ENCODE measurements at places on chromosomes 13 and 19.

GRCh38 chr13:36787181-36787580, 31.8 kb upstream of the RFXAP start:
- DNase-seq: no peak

DNA sequence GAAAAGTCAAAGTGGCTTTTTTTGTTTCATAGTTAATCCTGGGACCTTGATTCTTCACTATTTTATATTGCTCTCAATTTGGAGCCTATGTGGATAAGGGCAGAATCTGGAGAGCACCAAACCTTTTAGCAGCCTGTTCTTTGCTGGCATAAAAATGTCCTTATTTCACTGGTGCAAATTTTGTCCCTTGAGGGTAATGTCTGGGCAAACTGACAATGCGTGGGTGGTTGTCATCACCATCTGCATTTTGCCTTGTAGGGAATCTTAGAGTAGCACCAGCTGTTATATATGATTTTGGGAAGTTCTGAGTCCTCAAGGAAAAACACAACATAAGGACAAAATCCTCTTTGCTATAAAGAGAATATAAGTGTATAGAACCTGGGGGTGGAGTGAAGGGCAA, 336.9 kb upstream of the HTR2A start:
- no peak for DNase-seq

GRCh38 chr13:101736566-101736965, 284.1 kb downstream of the ITGBL1 start:
- no peak for DNase-seq

- DNase-seq: no peak
These were observed 135.3 kb upstream of the MCF2L start for GRCh38 chr13:112833551-112834257.

GRCh38 chr13:35629026-35629425, 152.5 kb upstream of the MAB21L1 start:
- no peak for DNase-seq

- peak; percentile 40 for DNase-seq
These were observed 450 bp downstream of the NDUFA11 start for GRCh38 chr19:5903056-5903623.

- no peak for DNase-seq
These were observed 9.6 kb downstream of the ABHD13 start for GRCh38 chr13:108227651-108228272.

DNA sequence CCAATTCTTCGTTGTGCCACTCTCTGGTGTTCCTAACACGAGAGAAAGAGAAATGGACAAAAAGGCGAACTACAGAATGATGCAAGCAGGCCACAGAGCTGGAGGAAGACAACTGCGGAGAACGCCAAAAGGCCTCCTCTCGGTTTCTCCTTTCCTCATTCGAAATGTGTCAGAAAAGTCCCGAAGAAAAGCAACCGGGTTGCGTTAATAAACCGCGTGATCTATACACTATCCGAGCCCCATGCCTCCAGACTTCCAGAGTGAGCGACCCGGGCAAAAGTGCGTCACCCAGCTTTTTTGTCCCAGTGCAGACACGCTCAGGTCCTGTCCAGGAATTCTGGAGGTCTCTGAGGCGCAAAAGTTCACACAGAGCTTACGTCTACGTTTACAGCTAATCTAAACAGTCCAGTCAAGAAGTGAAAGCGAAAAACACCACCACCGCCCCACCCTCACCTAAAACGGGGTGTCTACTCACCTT, 413 bp downstream of the N4BP2L2 start:
- peak; percentile 17 for DNase-seq

- DNase-seq: no peak
These were observed 60.0 kb downstream of the MCF2L start for GRCh38 chr13:113029061-113029445.

DNA sequence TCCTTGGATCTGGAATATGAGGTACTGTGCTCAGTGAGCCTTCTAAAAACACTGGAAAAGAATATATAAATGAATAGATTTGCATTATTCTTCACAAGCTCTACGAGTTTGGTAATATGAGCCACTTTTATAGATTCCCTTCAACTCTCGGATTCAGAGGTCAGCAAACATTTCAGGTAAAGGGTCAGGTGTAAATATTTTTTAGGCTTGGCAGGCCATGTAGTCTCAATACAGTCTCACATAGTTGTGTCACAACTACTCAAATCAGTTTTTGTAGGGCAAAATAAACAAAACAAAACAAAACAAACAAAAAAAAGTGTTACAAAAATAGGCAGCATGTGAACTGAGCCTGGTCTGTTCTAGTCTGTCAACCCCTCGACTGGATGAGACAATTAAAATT, 57.4 kb downstream of the PSPC1 start:
- no peak for DNase-seq

GRCh38 chr13:86862137-86862536, 809.0 kb upstream of the SLITRK5 start:
- DNase-seq: no peak

GRCh38 chr19:43584484-43584883, 8.9 kb downstream of the PINLYP start:
- DNase-seq: no peak

- no peak for DNase-seq
These were observed 73.9 kb upstream of the GPR183 start for GRCh38 chr13:99380921-99381645.

DNA sequence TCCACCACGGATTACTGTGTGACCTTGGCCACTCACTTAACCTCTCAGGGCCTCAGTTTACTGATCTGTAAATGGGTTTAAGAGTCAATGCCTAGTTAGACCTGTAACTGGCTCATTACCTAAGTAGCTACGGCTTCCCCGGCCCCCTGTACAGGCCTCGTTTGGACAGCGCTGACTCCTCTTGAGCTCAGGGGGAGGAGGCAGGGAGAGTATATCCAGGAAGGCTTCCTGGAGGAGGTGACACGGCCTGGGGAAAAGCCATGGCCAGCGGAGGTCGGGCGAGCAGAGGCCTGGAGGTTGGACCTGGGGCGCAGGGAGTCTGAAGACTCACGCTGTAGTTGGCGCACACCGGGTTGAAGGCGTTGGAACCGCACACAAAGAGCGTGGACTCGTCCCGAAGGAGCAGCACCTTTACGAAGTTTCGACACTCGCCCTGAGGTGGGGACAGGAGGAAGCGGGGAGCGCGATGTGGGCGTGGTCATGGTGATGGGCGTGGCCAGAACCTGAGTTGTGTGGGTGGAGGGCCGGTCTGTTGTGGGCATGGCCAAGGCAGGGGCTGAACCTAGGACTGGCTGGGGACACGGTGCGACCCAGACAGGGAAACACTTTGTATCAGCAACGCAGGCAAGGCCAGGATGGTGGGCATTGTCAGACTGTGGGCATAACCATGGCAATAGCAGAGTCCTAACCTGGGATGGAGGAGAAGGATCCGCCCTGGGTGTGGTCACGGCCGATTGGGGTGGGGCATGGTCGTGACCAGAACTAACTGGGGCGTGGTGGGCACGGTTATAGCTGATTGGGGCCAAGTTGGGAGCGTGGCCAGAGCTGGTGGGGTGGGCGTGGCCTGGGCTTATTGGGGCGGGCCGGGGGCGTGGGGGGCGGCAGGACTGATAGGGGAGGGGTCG, 3.6 kb downstream of the SEMA6B start:
- DNase-seq: no peak

GRCh38 chr13:25881971-25882451, 169.8 kb downstream of the SHISA2 start:
- no peak for DNase-seq

DNA sequence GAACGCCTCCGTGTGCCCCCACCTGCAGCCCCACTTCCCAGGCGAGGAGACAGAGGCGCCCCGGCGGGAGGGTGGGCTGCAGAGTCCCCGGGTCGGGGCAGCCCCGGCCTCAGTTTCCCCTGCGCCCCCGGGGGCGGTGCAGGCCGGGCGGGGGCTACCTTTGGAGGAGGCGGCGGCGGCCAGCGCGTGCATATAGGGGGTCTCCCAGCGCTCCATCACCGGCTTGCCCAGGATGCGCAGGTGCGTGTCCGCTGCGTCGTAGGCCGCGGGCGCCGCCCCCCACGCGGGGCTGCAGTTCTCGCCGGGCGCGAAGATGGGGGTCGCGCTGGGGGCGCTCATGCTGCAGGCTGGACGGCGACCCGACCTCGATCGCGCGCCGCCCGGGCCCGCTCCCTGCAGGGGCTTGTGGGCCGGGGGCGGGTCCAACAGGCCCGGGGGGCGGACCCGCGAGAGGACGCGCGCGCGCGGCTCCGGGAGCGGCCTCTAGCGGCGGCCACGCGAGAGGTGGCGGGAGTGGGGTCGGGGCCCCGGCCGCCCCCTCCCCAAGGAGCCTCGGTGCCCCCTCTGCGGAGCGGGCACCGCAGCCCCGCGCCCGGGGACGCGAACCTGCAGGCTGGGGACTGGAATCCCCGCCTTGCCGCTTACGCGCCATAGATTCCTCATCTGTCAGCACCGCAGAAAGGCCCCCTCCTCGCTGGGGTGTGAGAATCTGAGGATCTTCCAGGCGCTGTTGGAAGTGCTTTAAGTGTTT, at the start of gene GAMT:
TSS of gene GAMT (minus strand) at position 405 of the 751 bp plus-strand sequence. CDS start at position 339, 66 bp downstream.
- DNase-seq: no peak

DNA sequence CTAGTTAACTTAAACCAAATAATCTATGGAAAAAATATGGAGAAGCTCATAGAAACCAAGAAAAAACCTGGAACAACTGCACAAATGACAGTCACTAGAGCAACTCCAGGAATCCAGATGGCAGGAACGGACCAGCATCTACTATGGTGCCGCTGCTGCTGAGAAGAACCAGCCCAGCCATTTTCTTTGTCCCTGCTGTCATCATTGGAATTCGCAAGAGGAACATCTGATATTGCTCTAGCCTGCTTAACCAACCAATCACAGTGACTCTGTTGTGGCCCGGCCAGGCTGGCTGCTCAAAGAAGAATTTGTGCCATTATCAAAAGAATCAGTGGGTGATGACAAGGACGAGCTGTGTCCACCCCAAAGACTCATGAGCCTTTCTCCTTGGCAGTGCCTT, 33.1 kb upstream of the CEBPA start:
- DNase-seq: no peak

GRCh38 chr19:42594617-42595489, at the start of gene CEACAM8:
TSS of gene CEACAM8 (minus strand) at chr19:42594924. CDS start at chr19:42594828, 96 bp downstream.
- DNase-seq: no peak

- no peak for DNase-seq
These were observed 12.2 kb downstream of the NFIX start for GRCh38 chr19:13007292-13008045.

DNA sequence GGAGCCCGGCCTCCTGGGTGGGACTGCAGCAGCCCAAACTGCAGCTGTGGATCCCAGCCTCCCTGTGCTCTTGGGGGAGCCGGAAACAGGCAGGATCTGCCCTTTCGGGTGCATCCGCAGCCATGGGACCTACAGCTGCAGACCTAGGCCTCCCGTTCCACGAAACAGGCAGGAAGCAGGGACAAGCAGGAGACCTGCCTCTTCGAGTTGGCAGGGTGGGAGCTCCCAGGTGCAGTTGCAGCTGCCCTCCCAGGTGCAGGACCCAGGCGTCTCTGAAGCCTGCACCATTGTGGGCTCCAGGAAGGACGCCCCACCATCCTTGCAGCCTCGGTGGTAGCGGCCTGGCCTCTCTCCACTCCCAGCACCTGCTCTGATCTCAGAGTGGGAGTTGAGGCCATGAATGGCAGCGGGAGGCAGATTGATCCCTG, 189.0 kb upstream of the KLHL1 start:
- no peak for DNase-seq

DNA sequence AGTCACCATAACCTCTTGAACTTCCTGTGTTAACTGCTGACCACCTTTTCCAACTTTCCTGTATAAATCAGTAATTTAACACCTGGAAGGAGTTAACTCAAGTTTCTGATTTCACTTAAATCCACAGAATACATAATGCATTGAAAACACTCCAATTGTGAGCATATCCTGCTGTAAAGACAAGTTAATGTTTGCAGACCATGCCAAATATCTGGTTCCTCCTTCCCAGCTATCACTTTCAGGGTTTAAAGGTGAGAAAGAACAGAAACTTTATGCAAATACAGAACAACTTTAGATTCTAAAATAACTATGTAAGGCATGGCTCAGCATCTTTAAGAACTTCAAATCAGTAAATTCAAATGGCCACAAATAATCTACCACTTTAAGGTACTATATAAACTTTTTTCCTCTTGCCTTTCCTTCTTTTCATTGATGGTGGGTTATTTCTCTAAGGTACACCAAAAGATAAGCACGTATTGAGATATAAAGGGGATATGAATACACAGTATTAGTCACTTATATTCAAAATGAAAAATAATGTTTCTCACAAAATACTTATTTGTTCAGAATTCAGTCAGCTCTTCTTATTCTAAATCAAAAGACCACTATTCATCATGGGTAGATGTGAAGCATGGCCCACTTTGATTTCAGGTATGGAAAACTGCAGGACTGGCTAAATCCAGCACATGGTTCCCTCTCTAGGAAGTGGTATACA, 6.6 kb upstream of the TPTE2 start:
- no peak for DNase-seq

GRCh38 chr13:112774448-112774792, 84.6 kb downstream of the ATP11A start:
- DNase-seq: no peak

GRCh38 chr13:97028441-97029299, 34.4 kb upstream of the OXGR1 start:
- no peak for DNase-seq
